ENCODE measurements at places on chromosomes 5 and 9. TPM values are rescaled to one million over a fixed set of nuclear protein-coding genes. Genes with fewer than 3 reads are reported as not detected.

The INSL4 gene
- not detected for total RNA-seq

DNA sequence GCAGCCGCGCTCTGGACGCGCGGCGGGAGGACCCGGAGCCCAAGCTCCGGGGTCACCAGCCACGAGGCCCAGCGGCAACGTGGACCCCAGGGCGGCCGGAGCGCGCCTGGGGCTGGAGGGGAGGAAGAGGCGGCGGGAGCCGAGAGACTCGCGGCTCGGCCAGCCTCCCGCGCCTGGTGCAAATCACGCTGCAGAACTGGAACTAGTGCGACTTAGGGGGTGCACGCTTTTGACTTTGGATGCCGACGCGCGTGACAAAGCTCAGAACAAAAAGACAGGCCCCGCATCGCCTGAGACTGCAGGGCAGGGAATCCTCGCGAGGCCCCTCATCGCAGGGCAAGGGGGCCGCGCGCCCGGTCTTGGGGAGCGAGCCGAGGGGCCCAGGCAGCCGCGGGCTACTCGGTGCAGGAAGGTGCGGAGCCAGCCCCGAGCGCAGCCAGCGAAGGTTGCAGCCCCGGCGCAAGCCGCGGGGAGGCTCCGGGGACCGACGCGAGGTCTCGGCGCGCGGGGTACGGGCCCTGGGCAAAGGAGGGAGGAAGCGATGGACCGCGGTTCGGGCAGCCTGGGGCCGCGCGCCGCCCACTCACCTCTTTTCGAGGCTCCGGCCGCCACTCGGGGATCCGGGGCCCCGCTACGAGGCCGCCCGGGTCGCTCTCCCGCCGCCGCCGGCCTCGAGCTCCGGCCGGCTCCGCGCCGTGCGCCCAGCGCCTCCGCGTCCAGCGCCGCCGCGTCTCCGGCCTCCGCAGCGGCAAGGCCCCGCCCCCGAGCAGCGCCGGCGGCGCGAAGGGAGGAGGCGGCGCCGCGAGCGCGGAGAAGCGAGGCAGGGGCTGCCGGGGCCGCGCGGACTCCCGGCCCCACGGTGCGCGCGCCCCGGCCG lies at the start of gene GOLM1:
Gene GOLM1 (minus strand): TSS at position 735 of the 877 bp plus-strand sequence. CDS start 20,238 bp downstream, outside the sequence.
- no peak for DNase-seq

The GRM6 gene
- total RNA-seq = not detected

The AOPEP gene
- total RNA-seq = 437 TPM

- no peak for DNase-seq
Measured at GRCh38 chr9:69867081-69867814, 46.6 kb downstream of the CFAP95 start.

The ARID3C gene
- not detected for total RNA-seq

DNA sequence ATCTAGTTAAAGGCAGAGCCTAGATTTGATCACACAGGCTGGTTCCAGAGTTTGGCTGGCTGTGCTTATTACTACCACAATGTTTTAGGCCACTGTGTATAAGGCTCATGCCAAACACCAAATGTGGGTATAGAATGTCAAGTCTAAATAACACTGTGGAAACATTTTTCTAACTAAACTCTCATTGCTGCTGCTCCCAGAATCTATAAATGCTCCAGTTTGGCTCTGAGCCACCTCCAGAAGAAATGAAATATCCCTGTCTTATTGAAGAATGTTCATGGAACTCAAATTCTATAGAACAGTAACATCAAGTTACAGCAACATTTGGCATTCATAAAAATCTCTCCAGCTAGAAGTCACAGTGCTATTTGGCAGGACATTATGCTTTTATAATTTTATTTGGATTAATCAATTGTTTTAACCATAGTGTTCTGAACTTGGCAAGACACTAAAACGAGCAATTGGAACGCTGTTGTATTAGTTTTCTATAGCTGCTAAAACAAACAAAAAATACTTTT lies 178.1 kb upstream of the COX7C start:
- DNase-seq = no peak

The WDR38 gene
- not detected for total RNA-seq

DNA sequence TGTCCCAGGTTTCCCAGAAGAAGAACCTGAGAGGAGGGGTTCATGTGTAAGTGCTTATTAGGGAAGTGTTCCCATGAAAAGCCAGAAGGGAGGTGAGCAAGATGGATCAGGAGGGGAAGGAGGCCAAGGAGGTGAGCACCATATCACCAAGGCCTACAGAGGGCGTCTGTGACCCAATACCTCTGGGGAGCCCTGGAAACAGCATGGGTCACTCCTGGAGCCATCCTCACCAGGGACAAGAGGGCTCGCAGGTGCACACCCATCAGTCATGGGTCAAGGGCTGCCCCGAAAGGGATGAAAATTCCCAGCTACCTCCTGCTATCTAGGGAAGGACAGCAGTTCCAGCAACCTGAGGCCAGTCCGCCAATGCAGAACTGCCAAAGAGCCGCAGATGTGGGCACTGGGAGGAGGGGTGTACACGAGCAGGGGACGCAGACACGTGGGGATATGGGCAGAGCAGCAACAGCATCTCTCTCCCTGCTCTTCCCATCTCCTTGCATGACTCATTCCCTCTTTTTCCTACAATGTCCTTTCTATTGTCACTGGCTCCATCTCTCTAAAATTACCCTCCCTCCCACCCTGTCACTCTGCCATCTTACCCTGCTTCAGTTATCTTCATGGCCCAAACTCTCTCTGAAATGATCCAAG lies 167.6 kb upstream of the FSTL4 start:
- DNase-seq = no peak

The TAL2 gene
- not detected for total RNA-seq

DNA sequence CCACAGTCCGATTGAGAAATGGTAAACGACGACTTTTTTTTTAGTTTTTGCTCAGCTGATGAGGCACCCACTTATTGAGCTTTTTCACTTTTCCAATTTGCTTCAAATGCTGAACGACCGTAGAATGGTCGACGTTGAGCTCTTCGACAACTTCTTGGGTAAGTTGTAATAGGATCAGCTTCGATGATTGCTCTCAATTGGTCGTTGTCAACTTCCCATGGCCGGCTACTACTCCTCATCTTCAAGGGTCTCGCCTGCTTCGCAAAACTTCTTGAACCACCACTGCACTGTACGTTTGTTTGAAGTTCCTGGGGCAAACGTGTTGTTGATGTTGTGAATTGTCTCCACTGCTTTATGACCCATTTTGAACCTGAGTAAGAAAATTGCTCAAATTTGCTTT lies 35.7 kb downstream of the NSD1 start:
- no peak for DNase-seq

DNA sequence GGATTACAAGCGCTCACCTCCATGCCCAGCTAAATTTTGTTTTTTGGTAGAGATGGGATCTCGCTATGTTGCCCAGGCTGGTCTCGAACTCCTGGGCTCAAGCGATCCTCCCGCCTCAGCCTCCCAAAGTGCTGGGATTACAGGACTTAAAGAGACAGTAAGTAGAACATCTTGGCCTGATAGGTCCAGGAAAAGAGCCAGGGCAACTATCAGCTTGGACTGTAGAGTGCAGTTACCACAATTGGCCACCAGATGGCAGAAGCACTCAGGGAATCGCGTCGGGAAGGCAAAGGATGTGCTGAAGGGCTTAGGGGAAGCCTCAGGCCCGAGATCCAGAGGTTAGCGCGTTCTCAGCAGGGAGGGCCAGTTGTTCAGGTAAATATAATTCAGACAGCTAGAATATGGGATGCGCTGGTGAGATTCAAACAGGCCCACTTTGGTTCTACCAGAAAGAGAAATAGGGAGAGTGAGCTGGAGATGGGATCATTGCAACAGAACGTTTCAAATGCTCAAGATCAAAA lies 21.5 kb downstream of the C9orf57 start:
- DNase-seq = no peak

The STK32A gene
- 1.0 TPM for total RNA-seq

DNA sequence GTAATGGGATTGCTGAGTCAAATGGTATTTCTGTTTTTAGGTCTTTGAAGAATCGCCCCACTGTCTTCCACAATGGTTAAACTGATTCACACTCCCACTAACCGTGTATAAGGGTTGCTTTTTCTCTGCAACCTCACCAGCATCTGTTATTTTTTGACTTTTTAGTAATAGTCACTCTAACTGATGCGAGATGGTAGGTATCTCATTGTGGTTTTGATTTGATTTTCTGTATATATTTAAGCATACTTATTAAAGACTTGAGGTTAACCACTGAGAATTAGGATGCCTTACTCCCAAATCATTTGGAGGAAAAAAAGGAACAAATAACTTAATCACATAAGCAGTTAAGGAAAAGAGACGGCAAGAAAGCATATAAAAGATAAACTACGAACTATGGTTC lies 181.6 kb upstream of the FST start:
- no peak for DNase-seq

The EPB41L4A gene
- total RNA-seq = 22.8 TPM

DNA sequence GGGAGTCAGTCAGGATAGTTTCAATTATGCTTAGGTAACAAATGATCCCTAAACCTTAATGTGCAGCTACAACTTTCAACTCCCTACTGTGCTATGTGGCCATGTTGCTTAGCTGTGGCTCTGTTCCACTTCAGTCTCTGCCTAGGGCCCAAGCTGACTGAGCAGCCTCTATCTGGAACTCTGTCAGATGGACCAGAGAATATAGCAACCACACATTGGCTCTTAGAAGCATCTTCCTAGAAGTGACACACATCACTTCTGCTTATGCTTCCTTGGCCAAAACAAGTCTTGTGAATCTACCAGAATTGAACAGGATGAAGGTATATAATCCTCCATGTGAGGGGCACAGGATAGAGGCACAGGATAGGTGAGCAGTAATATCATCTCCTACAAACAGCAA lies 36.7 kb upstream of the TNC start:
- DNase-seq = no peak

The TSLP gene
- total RNA-seq = 2.9 TPM

DNA sequence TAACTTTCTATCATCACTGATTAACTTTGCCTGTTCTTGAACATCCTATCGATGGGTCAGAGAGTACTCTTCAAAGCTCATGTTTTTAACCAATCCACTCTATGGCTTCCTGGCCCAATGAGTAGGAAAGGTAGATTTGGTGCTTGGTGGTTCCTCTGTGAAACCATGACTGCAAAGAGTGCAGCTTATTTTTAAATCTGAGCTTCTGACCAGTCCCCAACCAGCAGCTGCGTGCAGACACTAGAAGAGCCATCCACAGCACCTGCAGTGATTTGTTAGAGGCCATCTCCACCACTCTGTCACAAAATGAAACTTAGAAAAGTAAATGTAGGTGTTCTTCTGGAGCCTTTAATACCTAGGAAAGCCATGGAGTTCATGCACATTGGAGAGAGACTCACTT lies 107.3 kb upstream of the WWC1 start:
- DNase-seq = no peak

The IL33 gene
- total RNA-seq = 178 TPM

Data from esophagus muscularis mucosa (tissue), 4 donors.